G401 (cell line): ENCODE measurements at places on chromosomes 1 and 21. TPM values are rescaled to one million over a fixed set of nuclear protein-coding genes. Genes with fewer than 3 reads are reported as not detected.

DNA sequence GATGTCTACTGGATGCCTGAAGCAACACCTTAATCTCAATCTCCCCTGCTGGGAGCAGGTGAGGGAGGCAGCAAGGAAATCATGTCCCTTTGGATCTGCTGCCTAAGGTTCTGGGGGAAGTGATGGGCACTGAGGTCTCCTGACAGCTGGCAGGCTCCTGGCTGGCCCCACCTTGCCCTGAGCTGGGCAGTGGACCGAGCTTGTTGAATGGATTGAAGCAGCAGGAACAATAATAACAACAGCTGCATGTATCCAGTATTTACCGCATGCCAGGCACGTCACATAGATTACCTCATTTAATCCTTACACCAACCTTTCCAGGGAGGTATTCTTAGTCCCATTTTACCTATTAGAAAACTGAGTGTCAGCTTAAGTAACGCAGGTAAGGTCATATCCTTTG, 133.9 kb downstream of the PLXNA2 start:
- DNase-seq = no peak

DNA sequence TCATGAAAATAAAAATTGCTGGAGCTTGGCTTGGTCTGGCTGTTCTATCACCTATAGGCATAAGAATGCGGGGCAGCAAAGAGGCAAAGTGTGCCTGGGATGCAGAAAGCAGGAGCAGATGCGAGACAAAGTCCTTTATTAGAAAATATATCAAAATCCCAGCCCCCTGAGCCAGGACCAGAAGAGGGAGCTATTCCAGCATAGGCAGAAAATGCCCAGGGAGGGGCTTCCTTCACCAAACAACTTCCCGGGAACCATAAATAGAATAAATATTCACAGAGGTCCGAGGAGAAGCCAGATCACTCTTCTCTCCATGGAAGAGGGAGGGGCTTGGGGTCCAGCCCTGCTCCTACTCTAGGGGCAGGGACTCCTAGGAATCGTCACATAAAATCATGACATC, 5.0 kb downstream of the PPOX start:
- DNase-seq = no peak

RORC gene
- not detected in 2 replicates for total RNA-seq

GRCh38 chr1:110634455-110635311, 28.5 kb upstream of the KCNA2 start:
- no peak for DNase-seq

GRCh38 chr1:180933141-180933540, 20.4 kb downstream of the KIAA1614 start:
- no peak for DNase-seq

GRCh38 chr1:51654000-51654399, 37.1 kb downstream of the OSBPL9 start:
- DNase-seq = no peak

- no peak for DNase-seq
These were observed 46.2 kb downstream of the PLPP3 start for GRCh38 chr1:56533197-56533596.

DNA sequence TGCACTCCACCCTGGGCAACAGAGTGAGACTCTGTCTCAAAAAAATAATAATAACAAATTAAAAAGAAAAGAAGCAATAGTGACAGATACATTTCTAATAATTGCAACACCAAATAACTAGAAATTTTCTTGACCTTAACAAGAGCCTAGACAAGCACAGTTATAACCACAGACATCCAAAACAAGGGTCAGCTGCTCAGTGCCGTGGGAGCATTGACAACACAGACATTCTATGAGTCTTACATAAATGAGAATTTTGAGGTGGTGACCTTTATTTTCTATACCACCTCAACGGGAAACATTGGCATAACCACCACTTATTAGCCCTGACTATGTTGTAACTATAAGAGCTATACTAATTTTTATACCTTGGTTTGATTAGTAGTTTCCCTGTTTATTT, 156.1 kb downstream of the NR5A2 start:
- DNase-seq = no peak

ADGRL2 gene
- total RNA-seq = not detected in 2 replicates

DNA sequence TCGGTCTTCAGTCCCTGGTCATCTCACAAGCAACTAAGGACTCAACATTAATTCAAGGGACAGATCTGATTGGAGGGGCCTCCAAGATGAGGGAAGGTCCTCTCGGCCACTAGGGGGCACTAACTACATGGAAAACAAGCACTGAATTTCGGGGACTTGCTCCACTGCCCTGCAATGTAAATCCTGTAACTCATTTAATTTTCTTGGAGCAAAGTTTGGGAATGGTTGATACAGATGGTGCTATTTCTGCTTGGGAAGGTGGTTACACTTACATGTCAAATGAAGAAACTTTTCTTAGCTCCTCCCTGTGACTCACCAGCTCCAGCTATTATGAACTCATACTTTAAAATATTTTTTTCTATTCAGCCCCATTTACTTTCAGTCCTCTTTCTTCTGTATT, 97.4 kb upstream of the KCNJ15 start:
- DNase-seq = peak; percentile 37

DNA sequence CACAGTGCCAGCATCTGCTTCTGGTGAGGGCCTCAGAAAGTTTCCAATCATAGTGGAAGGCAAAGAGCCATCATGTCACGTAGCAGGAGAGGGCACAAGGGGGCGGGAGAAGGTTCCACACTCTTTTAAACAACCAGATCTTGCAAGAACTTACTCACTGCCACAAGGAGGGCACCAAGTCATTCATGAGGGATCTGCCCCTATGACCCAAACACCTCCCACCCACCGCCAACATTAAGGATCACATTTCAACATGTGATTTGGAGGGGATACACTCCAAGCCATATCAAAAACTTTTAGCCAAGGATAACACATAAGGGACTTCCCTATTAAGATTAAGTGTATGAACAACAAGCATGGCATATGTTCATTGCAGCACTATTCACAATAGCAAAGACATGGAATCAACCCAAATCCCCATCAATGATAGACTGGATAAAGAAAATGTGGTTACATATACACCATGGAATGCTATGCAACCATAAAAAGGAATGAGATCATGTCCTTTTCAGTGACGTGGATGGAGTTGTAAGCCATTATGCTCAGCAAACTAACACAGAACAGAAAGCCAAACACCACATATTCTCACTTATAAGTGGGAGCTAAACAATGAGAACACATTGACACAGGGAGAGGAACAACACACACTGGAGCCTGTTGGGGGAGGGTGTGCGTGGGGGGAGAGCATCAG, 19.9 kb upstream of the SLC35F3 start:
- no peak for DNase-seq

OR10J1 gene
- total RNA-seq = not detected in 2 replicates
